ENCODE measurements at places on chromosomes 7 and 10. TPM values are rescaled to one million over a fixed set of nuclear protein-coding genes. Genes with fewer than 3 reads are reported as not detected.
A peak's percentile ranks its signal among the peaks of the same experiment; 100 is the strongest.

LLCFC1 gene
- total RNA-seq: not detected

SAP25 gene
- not detected for total RNA-seq

GRCh38 chr7:124712017-124712416, 53.6 kb downstream of the GPR37 start:
- DNase-seq: no peak
- no peaks in the 10 kb centered on the region for H3K27me3 ChIP-seq
- H3K27ac ChIP-seq: no peak overlapping the region
- no peak overlapping the region for H3K4me3 ChIP-seq
- no peaks in the 10 kb centered on the region for H3K36me3 ChIP-seq

DNA sequence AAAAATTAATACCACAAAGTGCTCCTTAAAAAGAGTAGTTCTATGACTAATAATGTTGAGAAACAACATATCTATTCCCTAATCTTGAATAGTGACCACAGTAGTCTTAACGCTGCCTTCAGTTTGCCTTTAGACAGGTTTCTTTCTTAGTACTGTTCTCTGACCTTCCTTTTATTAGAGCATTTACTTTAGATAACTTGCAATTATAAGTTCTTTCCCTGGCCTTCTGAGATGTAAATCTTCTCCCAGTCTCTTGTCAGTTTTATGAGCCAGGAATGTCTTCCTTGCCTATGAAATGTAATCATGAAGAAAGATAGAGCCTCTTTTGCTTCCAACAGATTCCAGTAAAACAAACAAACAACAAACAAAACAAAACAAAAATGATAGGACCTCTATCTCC, 1119.8 kb upstream of the LRRTM3 start:
- DNase-seq: no peak
- H3K27ac ChIP-seq: no peak overlapping the region
- no peaks in the 10 kb centered on the region for H3K4me1 ChIP-seq
- H3K36me3 ChIP-seq: no peaks in the 10 kb centered on the region
- no peak overlapping the region for H3K4me3 ChIP-seq

GRCh38 chr10:4130685-4131084, 345.7 kb upstream of the KLF6 start:
- H3K4me1 ChIP-seq: no peaks in the 10 kb centered on the region
- H3K36me3 ChIP-seq: no peaks in the 10 kb centered on the region
- no peaks in the 10 kb centered on the region for H3K27me3 ChIP-seq
- H3K27ac ChIP-seq: peak overlapping the region; percentile 44
- DNase-seq: no peak

CASTOR2 gene
- 67.8 TPM for total RNA-seq

PDZD7 gene
- total RNA-seq: 1.3 TPM

DNA sequence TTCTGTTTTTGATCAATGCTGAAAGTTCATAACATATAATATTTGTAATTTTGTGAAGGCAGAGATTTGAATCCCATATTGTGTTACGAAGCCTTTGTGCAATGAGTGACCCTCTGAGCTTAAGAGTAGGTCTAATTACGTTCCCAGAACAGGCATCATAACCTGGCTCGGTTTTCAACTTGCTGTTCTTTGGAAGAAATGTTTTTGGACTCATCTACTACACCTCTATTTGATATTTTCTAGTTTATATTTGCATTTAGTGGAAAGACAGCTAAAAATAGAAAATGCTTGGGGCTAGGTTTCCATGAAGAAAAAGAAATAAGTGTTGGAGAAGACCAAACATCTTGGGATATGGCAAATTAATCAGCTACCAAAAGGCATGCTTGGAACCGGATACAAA, 234.8 kb downstream of the AGMO start:
- H3K4me1 ChIP-seq: no peaks in the 10 kb centered on the region
- H3K27me3 ChIP-seq: no peaks in the 10 kb centered on the region
- no peak overlapping the region for H3K4me3 ChIP-seq
- H3K36me3 ChIP-seq: no peaks in the 10 kb centered on the region

DNA sequence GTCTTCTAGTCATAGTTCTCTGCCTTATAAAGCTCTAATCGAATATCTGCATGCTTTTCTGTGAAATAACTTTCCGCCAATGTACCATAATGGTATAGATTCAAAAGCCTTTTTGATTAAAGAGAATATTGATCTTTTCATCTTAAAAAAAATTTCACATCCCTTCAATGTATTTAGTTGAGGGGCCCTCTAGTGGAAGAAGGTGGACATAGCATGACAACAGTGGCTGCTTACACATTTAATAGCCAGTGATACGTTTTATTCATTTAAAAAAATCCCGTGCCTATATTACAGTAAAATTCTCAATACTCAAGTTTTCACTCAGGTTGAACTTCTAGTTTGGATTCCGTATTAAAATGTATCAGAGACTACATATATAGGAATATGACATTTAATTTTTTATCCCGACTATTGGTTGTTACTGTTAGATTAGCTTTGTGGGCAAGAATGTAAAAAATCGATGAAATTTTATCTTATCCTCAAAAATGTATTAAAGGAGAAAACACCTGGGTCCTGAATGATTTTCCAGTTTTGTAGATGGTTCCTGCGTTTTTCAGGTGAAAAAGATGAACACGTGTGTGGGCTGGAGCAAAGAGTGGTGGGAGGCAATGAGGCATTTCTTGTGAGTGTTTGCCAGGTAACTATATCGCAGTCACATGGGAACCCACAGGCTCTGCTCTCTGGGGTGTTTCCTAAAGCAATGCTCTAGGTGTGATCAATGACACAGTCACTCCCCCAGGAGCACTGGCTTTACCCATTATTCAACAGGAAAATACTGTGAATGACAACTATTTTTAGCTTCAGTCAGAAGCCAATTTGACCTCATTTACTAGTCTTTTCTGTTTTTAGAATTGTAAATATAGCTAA, 24.1 kb upstream of the PNLIP start:
- H3K36me3 ChIP-seq: no peaks in the 10 kb centered on the region
- H3K27ac ChIP-seq: no peak overlapping the region
- no peaks in the 10 kb centered on the region for H3K4me1 ChIP-seq
- DNase-seq: no peak

CALHM3 gene
- not detected for total RNA-seq

DNA sequence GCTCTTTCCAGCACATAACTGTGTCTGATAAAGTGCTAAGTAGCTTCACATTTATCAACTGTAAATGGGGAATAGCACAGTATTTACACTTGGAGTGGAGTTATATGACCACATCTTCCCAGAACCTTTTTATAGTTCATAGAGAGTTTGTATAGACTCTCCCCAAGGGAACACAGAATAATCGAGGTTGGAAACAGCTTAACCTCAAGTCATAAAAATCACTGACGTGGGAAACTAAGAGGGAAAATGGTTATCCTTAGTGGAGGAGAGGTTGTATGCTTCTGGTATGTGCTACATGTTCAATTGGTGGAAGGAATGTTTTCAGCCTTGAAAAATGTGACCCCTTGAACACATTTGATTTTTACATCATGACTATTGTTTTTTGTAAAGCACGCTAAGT, 167.9 kb upstream of the KIAA1217 start:
- H3K4me3 ChIP-seq: no peak overlapping the region
- H3K27ac ChIP-seq: no peak overlapping the region
- no peaks in the 10 kb centered on the region for H3K4me1 ChIP-seq
- H3K36me3 ChIP-seq: no peaks in the 10 kb centered on the region
- no peak for DNase-seq

GRCh38 chr10:16887565-16887964, 70.3 kb upstream of the RSU1 start:
- DNase-seq: no peak
- H3K27me3 ChIP-seq: no peaks in the 10 kb centered on the region
- no peaks in the 10 kb centered on the region for H3K36me3 ChIP-seq
- no peak overlapping the region for H3K4me3 ChIP-seq

DNA sequence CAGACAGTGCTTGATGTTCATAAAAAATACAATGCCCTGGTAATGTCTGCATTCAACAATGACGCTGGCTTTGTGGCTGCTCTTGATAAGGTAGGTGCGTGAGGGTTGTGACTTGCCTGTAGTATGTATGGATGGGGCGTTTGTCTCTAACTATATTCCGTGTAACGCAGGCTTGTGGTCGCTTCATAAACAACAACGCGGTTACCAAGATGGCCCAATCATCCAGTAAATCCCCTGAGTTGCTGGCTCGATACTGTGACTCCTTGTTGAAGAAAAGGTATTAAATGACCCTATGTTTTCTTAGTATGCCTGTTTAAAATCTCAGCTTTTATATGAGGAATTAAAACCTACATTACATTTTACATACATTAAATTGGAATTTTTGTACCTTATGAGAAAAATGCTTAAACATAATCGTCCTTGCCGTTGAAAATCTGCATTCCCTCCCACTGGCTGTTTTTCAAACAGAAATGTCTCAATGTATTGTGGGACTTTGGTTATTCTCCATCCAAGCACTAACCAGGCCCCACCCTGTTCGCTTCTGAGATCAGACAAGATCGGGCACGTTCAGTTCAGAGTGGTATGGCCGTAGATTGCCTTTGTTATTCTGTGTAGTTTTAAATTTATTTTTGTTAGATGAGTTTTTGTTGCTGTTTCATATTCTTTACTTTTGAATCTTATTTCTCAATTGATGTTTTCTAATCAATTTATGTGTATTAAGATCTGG, 85.3 kb downstream of the CUL1 start:
- no peak overlapping the region for H3K27ac ChIP-seq
- peaks cover 6% of the 10 kb centered on the region for H3K4me1 ChIP-seq
- no peaks in the 10 kb centered on the region for H3K27me3 ChIP-seq
- H3K4me3 ChIP-seq: no peak overlapping the region
- peaks cover 69% of the 10 kb centered on the region for H3K36me3 ChIP-seq

DNA sequence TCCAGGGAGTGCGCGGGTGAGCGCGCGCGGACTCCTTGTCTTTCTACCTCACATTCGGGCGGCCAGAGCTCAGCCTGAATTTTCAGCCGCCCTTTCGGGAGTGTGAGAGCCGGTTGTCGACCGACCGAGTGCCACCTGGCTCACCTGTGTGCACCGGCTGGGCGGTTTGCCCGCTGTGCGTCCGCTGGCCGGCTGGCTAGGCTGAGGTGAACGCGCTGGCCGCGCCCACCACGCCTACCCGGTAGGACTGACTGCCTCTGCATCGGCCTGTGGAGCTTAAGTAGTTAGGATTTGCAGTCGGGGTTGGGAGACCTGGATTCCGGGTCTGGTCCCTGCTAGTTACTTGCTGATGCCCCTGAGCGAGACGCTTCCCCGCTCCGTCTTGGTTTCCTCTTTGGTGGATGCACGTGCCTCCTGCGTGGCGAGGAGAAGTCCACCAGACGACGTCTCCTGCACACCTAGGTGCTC, 553 bp downstream of the TSPAN15 start:
- H3K27ac ChIP-seq: peak overlapping the region; percentile 46
- no peaks in the 10 kb centered on the region for H3K27me3 ChIP-seq
- peak overlapping the region; percentile 85 for H3K4me3 ChIP-seq
- H3K36me3 ChIP-seq: no peaks in the 10 kb centered on the region
- H3K4me1 ChIP-seq: peaks cover 38% of the 10 kb centered on the region

DNA sequence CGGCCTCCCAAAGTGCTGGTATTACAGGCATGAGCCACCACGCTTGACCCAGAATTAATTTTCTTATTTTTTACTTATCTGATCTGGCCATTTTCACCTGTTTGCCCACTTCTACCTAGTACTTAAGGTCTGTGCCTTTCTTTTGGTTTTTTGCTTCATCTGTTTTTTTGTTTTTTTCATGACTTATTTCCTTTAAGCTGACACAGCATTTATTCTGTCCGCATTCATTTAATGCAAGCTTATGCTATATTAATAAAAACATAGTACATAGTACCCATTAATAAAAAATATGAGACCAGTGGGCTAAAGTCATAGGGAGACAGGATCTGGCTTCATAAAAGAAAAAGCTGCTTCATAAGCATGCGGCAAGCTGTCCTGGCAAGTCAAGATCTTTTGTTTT, 205.4 kb downstream of the ZEB1 start:
- no peak overlapping the region for H3K4me3 ChIP-seq
- peaks cover 38% of the 10 kb centered on the region for H3K36me3 ChIP-seq
- H3K27me3 ChIP-seq: no peaks in the 10 kb centered on the region

ICA1 gene
- total RNA-seq: 39.4 TPM

- no peaks in the 10 kb centered on the region for H3K36me3 ChIP-seq
- H3K27me3 ChIP-seq: no peaks in the 10 kb centered on the region
- peaks cover 7% of the 10 kb centered on the region for H3K4me1 ChIP-seq
- H3K4me3 ChIP-seq: no peak overlapping the region
These were observed 7.0 kb downstream of the NAPEPLD start for GRCh38 chr7:103141753-103142404.

GRCh38 chr10:14478604-14479003, 147.9 kb upstream of the FRMD4A start:
- no peaks in the 10 kb centered on the region for H3K4me1 ChIP-seq
- no peaks in the 10 kb centered on the region for H3K36me3 ChIP-seq
- DNase-seq: peak; percentile 72
- no peaks in the 10 kb centered on the region for H3K27me3 ChIP-seq

DNA sequence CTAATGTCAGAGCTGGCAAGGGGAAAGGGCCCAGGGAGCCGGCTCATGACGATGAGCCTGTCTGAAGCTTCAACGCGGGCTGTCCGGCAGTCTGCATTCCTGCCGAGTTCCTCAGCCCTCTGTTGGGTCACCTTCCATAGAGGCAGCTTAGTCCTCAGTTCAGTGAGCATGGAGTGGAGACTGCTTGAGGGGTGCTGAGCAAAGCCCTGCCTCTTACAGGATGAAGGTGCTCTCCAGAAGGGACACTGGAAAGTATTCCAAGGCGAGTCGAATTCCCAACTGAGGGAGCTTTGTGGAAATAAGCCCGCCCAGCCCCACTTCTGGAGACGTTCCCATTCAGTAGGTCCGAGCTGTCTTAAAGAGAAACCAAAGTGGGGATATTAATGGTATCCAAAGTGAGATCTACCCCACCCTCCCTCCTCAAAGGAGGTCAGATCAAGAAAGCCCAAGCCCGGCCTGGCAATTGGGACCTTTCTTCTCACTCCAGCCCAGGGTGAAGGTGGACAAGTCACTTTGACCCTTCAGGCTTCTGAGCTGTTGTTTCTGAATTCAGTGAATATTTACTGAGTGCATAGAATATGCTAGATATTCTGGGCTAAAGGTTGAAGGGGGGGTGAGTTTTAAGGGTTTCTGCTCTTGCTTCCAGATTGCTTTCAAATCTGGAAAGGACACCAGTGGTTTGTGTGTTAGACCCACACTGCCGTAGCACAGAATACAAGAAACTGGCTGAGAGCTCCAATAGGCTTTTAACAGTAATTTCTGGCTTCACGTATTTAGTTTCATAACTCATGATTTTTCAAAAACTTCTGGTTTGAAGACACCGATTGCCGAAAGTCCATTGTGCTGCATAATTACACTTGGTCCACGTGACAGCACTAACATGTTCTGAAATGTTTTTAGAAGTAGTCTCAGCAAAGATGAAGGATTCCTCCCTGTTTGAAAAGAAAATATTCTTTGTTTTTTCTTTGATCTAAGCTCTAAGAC, 3.5 kb downstream of the EGFR start:
- no peaks in the 10 kb centered on the region for H3K4me1 ChIP-seq
- H3K27ac ChIP-seq: peak overlapping the region; percentile 41
- no peak for DNase-seq
- H3K4me3 ChIP-seq: peak overlapping the region; percentile 22
- H3K36me3 ChIP-seq: no peaks in the 10 kb centered on the region

PAPOLB gene
- 0.28 TPM for total RNA-seq

DNA sequence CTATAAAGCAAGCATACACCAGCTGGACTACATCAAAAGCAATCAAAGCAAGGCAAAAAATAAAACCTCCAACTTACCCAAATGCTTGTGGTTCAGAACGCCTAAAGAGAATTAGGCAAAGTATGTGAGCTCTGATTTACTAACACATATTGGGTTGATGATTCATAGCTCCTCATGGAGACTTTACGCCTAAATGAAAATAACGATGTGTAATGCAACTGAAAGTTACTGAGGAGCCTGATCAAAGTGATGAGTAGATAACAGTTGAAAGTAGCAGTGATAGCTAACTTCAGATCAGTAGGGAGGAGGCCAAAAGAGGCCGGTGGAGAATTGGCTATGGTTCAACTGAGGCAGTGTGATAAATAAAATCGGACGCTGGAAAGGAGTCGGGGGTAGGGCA, 85.0 kb downstream of the MPP7 start:
- H3K27ac ChIP-seq: no peak overlapping the region
- H3K4me1 ChIP-seq: no peaks in the 10 kb centered on the region
- DNase-seq: no peak
- no peaks in the 10 kb centered on the region for H3K36me3 ChIP-seq
